Muscle of arm (tissue), 14 donors: ENCODE measurements at places on chromosomes 11 and 22.

- DNase-seq = no peak
These were observed 29.1 kb downstream of the NFRKB start for GRCh38 chr11:129866311-129866710.

GRCh38 chr11:122799406-122800105 lies 38.7 kb upstream of the CRTAM start:
- no peak for DNase-seq

- no peak for DNase-seq
These were observed 1.2 kb upstream of the IL18 start for GRCh38 chr11:112165049-112165448.

DNA sequence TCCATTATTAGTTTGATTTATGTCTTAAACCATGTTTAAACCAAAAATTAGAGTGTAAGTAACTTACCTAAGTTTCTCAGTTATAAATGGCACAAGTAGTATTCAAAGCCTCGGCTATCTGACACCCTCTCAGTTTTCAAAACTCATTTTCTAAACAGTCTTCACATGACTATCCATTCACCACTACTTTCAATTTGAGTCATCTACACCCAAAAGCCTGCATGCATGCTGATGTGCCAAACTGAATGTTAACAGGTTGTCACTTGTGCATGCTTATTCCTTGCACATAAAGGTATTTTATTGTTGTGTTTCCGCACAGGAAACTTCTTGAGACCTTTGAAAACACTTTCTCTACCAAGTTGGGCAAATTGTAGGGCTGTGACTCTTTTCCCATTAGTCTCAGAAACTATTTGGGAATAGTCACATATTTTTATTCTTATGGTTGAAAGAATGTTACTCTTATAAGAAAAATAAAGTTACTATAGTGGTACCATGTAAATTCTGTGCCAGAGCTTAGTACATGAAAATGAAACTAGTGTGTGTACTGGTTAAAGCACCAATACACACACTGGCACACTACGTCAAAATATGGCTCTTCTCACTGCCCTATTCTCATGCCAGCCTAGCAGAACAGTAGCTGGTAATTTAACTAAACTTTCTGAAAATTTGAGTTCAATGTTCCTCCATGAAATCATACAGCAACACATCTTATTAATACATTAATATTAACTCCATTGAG lies 2.2 kb upstream of the OR51E2 start:
- DNase-seq = no peak

DNA sequence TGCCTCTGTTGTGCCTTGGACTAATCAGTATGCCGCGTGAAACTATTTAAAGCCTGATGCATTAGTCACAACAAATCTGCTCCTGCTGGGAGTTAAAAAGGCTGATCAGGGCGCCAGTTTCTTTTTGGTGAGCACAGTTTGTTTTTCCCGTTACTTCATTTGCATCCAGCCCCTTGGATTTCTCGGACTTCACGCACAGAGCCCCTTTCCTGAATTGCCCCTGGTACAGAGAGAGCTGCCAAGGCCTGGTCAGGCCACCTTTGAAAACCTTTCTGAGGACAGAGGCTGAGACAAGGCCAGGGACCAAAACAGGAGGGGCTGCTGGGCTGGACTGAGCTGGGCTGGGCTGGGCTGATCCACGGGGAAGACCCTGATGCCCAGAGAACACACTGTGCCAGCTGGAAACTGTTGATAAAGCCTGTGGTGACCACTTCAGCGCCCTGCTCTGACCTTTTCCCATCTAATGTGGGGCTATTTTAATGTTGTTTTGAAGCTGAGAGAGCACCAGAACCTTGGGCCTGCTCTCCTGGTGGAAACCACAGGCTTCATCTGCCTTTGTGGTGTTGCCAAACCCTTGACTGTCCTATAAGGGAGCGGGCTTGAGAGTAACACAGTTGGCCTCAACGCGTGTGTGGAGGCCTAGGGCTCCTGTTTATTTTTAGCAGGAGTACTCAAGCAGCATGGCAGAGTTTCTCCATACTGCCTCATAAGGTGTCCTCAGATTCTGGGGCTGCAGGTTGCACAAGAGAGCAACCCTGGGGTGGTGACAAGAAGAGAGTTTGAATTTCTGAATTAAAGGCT lies 44.2 kb downstream of the NAV2 start:
- no peak for DNase-seq

DNA sequence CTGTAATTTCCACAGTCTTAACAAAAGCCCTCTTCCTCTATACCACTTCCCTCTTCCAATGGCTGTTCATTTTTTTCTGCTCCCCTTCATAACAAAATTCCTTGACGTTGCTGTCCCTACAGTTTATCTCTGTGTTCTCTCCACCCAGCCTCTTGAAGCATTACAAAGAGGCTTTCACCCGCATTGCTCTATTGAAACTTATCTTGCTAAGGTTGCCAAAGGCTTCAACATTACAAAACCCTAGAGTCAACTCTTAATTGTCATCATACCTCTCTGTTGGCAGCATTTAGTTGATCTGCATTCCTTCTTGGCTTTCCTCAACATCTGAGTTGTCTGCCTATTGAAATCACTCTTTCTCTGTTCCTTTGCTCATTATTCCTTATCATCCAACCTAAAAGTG lies 1055.7 kb downstream of the JRKL start:
- DNase-seq = no peak

- DNase-seq = no peak
These were observed 36.8 kb upstream of the APOA1 start for GRCh38 chr11:116874251-116874650.

DNA sequence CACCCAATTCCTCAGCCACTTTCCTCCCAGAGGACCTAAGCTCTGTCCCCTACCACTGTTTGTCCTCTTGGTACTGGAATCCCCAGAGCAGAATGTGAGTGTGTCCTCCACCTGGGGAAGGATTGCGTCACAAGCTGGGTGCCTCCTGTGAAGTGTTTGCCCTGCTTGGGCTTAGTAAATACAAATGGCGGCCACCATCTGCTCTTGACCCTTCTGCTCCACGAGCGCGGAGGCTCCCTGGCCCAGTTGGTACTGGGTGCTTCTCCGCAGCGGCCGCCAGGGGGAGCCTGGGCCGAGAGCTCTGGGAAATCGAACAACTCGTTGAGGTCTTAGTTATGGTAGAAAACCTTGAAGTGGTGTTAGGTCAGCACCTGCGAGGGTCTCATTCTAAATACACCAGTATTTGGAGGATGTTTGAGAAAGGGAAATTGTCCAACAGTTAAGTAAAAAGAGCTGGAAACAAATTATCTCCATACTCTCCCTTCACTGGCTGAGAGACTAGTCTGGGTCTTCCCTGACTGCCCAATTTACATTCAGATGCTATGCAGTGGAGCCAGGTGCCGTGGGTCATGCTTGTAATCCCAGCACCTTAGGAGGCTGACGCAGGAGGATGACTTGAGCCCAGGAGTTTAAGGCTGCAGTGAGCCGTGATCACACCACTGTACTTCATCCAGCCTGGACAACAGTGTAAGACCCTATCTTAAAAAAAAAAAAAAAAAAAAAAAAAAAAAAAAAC lies 74.6 kb upstream of the TEAD1 start:
- DNase-seq = no peak

- DNase-seq = no peak
These were observed 130.8 kb downstream of the CEP164 start for GRCh38 chr11:117458275-117459122.

- no peak for DNase-seq
These were observed 39.8 kb upstream of the PRSS23 start for GRCh38 chr11:86760577-86760976.

DNA sequence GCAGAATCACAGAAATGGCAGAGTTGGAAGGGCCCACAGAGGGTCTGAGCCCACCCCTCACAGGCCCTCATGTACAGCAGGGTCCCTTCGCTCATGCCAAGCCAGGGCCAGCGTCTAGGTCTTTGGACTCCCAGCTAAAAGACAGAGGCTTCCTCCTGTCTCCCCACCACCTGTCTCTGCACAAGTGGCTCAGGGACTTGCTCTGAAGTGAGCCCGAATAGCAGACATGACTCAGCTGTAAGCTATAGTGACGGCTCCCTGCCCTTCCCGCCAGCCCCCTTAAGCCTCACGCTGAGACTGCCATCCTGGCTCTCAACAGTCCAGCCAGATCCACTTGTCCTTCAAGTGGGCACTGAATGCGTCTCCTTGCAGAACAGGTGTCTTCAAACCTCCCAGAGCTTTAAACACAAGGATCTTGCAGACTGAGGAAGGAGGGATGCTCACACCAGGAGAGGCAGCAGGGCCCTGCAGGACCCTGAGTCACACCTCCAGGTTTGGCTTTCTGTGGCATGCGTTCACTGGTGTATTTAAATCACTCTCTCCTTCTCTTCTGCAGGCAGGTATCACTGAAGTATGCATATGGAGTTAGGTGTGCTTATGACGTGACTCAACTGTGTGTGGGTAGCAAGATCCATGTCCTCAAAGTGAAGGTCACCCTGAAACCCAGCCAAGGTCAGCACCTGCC lies 154.9 kb downstream of the CACNA1I start:
- DNase-seq = no peak

GRCh38 chr11:47390422-47390760 lies 12.0 kb upstream of the SPI1 start:
- DNase-seq = no peak

- no peak for DNase-seq
These were observed 41.4 kb downstream of the NAT10 start for GRCh38 chr11:34146866-34147265.
